ENCODE measurements at places on chromosomes 2 and 18.

- DNase-seq: no peak
Observed at GRCh38 chr2:2827046-2827636, 496.1 kb upstream of the MYT1L start.

DNA sequence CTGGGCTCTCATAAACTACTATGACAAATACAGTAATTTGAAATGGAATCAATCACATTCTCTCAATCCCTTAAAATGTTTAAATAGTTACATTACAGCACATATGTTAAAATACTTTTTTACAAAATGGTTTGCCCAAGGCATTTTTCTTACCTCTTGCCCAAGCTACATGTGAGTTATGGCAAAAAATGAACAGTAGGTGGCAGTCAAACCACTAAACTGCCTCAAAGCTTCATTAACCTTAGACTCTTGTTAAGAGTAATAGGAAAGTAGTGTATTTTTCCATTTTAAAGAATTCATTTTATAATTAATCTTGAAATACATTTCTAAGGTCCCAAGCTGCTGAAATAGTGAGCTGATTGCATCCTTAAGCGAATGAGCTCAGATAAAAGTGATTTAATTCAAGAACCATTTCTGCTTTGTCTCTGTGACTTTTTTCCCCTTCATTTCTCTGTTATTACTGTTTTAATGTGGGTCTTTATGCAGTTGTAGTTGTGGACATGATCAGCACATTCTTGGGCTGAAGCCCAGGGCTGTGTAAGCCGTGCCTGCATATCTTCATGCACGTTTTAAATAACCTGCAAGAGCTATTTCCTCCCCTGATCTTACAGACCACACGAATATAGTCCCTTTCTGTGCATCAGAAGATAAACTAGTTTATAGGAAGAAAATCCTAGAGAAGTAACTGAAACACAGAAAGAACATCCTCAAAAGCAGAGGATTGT, 311.8 kb downstream of the LNPK start:
- DNase-seq: no peak

DNA sequence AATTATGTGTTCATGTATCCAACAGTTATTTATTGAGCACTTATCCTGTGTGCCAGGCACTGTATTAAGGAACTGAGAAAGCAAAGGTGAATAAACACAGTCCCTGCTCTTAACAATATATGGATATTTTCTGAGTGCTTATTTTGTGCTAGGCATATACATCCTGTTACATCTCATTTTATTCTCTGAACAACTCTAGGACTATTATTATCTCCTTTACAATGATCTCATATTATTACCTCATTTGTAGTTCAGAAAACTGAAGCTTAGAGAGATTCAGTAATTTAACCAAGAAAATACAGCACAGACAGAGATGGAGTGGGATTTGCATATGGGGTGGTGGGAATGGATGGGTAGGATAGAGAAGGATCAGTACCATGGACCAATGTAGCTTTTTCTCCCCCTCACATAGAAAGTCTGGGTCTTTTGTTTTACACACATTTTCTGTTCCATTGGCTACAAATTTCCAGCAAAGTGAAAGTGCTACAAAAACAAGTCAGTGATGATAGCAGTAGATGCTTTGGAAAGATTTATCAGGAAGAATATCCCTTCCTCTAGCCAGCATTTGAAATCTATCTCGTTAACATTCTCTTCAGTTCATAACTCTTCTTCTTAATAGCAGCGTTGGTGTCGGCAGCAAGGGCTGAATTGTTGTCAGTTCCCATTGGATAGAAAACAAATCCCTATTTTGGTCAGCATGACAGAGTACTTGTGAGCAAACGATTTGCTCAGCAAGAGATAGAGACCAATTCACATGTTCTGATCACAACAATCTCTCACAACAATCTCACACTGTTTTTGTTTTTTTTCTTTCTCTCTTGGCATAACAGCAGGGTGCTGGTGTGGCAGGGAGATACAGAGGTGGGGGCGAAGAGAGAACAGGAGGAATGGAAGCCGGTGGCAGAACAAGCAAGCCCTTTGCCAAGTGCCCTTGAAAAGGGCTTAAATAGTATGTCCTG, 102.2 kb upstream of the KCTD1 start:
- DNase-seq: no peak

GRCh38 chr2:39805936-39806608, 27.0 kb upstream of the THUMPD2 start:
- no peak for DNase-seq

DNA sequence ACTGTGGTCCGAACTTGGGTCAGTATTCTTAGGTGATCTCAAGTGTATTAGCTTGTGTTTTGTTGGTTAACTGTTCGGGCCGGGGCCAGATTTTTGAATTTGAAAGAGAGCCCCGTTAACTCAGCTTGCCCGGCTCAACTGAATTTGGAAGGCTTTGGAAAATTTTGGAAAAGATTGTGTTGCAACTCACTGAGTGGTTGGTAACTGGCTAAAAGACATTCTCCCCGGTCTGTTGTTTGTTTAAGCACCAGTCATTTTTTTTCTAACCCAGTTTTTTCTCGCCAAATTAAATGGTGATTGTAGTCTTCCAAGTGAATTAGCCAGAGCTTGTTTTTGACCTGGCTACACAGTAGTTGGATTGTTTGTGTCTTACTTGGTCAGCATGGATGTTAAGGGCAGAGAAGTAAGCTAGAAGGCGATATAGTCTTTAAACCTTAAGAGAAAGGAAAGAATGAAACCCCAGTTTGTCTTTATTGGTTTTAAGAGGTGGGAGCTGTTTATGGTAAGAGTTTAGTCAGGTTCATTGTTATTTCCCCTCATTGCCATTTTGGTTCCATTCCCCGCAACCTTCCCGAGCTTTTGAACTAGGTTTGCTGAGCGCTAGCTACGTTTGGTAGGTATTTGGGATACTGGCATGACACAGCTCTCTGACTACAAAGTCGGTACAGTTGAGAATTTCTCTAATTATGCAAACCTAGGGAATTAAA, 2.4 kb downstream of the MAP4K4 start:
- DNase-seq: no peak

GRCh38 chr2:117828870-117829269, 14.4 kb downstream of the DDX18 start:
- no peak for DNase-seq

- DNase-seq: no peak
Observed at GRCh38 chr2:147181351-147182029, 663.3 kb upstream of the ACVR2A start.

DNA sequence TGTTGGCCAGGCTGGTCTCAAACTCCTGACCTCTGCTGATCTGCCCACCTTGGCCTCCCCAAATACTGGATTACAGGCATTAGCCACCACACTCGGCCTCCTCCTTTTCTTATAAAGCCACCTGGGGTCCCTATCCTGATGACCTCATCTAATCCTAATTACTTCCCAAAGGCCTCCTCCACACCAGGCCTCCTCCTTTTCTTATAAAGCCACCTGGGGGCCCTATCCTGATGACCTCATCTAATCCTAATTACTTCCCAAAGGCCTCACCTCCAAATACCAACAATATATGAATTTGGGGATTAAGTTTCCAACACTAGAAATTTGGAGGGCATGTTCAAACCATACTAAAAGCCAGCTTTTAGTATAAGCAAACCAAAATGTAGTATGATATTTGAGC, 9.7 kb upstream of the RMC1 start:
- no peak for DNase-seq

DNA sequence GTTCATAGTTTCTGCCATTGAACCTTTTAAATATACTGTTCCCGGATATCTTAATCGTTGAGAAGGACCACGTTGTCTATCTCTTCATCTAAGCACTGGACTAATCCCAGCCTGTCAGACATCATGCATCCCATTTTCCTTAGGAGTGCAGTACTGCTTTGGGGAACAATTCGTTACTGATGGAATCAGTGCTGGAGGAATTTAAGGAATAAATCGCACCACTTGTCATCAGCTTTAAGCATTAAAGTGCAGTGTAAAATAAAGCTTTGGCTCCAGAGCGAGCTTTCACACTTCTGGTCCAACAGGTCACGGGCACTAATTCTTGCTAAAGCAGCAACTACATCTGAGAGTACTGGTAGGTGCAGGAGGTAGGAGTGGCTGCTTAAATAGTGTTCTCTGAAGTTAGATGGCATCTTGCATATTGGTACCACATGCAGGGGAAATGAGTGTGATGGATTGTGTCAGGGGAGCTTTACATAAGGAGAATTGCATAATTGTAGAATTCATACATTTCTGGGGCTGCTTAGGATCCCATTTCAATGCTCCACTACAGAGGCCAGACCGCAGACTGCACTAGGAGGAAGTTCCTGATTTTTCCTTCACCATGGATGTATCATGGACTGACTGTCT, 105.7 kb upstream of the RASGRP3 start:
- no peak for DNase-seq

- no peak for DNase-seq
Observed at GRCh38 chr2:240467659-240468302, 32.3 kb downstream of the GPC1 start.

GRCh38 chr18:48404716-48405507, 4.3 kb downstream of the ZBTB7C start:
- DNase-seq: no peak

DNA sequence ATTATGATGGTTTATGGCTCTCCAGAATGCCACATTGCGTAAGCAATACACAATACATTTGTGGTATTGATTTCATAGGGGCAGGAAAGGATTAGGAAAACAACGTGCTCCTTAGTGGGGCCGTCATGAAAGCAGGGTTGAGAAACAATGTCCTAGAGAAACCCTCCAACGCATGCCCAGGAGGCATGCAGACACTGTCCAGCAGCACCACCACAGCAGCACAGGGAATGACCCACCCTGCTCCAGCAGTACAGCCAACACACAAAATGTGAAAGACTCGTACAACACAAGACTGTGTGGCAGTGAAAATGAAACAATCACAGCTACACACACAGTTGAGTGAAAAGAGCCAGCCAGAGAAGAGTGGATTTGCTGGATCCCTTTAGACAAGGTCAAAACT, 66.3 kb downstream of the FAM168B start:
- DNase-seq: no peak

GRCh38 chr2:47534179-47534919, 131.4 kb downstream of the MSH2 start:
- DNase-seq: no peak

GRCh38 chr2:167480232-167480985, 592.1 kb downstream of the XIRP2 start:
- no peak for DNase-seq

DNA sequence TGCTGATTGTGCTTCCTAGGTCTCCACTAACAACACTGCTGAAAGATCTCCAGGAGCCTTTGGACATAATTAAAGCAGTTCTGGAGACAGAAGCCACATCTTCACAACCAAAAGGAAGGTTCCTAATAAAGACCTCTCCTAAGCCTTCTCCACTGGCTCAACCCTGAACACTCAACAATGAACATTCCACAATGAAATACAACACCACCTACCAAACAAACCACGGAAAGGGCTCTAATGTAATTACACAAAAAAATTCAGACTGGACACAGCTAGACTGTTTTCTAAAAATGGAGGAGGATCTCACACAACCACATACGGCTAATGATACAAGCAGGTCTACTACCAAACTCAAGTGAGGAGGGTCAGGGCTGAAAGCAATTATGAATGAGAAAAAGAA, 43.6 kb downstream of the NOL10 start:
- DNase-seq: no peak

GRCh38 chr18:50649821-50650220, 89.9 kb downstream of the MAPK4 start:
- no peak for DNase-seq

- no peak for DNase-seq
Observed at GRCh38 chr2:23134726-23135125, 250.3 kb upstream of the KLHL29 start.

DNA sequence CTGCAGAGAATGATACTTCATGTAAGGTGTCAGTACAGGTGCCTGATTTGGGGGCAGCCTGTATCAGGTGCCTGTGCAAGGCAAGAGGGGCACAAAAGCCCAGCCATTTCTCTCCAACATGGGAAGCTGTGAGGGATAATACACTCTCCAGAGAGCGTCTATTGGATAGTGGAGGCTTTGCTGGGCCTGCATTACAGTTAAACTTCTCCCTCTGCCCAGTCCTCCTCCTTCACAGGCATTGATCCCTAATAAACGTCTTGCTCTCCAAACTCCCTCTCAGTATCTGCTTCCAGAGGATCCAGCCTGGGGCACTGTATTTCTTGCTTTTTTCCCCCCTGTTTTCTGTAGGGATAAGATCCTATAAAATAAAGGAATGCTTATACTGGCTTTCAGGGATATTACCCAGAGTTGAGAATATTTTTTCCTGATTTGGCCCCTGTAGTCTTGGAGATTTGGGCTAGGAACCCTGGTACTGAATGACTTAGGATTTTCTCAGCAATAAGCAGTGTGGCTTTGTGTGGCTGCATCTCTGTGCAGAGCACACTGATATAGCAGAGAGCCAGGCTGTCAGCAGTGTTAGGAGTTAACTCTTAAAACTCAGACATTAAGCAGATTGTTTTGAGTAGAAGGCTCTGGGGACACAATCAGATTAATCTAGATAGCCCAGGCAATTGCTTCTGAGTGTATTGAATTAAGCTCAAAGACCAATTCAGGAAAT, 330.6 kb downstream of the CYRIA start:
- no peak for DNase-seq

DNA sequence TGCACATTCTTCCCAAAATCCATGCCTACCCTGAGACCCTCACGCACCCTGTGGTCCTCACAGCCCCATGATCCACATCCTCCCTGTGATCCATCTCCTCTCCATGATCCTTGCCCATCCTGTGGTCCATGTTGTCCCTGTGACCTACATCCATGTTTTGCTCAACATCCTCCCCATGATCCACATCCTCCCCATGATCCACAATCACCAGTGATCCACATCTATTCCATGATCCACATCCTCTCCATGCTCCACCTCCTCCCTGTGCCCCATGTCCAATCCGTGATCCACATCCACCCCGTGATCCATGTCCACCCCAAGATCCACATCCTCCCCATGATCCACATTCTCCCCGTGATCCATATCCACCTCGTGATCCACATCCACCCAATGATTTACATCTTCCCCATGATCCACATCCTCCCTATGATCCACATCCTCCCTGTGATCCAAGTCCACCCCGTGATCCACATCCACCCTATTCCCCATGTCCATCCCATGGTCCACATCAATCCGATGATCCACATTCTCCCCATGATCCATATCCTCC, 281.2 kb downstream of the MYCN start:
- DNase-seq: no peak

GRCh38 chr2:224334726-224335125, 67.2 kb downstream of the FAM124B start:
- DNase-seq: no peak

DNA sequence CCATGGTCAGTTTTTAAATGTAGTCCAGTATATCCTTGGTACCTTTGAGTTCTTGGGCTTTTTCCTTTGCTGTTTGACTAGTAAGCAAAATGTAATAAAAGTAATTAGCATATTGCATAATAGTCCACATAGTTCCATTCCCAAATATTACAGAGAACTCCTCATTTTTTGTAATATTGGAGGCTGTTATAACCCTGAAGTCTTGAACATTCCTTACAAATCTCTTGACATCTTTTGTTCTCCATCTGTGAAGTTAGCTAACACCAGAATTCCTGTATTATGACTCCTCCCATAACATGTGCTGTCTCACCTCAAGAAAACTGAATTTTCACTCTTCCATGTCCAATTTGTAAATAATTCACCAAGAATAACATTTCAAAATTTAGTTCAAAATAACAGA, 17.1 kb downstream of the CREB1 start:
- no peak for DNase-seq

GRCh38 chr2:41720331-41721251, 327.2 kb upstream of the PKDCC start:
- no peak for DNase-seq

Data from activated CD4-positive, alpha-beta T cell treated with anti-CD3 and anti-CD28 coated beads, Interleukin-2, amount 50 U/mL, for 4 hours (primary cell).